RPMI8226 (cell line): ENCODE measurements at places on chromosomes 4 and X.

GRCh38 chrX:71629467-71629866 lies 11.2 kb upstream of the CXCR3 start:
- DNase-seq: peak; percentile 60

DNA sequence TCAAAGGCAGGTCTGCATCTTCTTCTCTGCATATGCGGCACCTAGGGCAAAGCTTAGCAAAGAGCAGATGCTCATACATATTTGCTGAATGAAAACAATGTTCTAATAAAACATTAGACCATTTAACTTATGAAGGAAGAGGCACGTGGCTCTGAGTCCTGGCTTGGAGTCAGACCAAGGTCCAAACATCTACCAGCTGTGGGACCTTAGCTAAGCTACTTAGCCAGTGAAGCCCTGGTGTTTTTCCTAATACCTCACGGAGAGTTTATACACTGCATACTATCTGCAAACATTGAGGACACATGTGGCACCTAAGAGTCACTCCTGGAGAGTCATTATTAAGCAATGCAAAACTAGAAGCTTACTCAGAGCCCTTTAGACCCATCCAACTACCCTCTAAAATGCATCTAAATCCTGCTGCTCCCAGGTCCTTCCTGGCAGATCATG lies 9.0 kb downstream of the PDGFC start:
- DNase-seq: no peak

DNA sequence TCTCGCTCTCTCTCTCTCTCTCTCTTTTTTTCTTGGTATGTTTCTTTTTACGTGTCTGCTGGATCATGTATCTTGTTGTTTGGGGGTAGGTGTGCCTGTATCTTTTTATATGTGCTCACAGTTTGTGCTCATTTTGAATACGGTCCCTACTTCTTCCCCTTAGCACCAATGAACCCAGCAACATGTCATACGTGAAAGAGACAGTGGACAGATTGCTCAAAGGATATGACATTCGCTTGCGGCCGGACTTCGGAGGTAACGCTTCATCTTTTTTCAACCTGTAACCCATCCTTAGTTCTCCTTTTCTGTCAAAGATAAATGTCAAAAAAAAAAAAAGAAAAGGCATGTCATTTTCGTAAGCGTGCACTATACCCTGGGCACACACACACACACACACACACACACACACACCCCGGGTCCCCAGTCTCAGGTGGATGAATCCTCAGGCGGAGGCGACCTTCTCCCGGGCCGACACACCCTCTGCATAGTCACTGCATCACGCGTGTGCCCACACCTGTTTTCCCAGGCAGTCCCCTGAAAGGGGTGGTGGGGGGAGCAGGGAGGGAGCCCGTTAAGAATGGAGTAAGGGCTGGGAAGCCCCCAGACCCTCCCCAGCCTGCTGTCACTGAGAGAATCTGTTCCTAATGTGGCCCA lies 511 bp downstream of the GABRB1 start:
- no peak for DNase-seq

DNA sequence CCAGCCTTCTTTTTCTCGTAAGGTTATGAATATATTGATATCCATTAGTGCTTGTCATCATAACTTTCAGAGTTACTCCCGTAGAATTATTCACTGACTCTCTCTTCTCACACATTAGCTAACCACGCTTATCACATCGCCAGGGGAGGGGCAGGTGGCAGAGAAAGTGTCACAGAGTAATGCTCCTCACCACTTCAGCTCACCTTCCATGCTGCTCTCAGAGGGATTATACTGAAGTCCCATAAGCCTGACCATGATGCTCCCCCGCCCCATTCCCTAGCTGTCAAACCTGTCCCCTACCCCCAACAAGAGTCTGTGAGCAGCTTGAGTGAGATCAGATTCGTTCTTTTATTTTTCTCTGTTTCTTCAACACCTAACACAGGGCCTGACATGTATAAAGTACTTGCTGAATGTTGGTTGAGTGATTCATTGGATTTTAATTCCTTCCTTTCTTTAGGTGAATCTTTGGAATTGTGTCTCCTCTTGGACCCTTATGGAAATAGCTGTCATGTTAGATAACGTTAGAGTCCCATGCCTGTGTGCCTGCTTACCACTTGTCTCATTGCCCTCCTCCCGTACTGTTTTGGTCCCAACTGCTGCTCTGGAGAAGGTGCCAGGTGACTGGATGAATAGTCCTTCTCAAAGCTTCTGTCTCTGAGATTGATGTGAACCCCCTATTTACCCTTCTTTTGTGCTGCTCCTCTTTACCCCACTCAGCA lies 55.1 kb downstream of the RS1 start:
- no peak for DNase-seq

- peak; percentile 78 for DNase-seq
These were observed 19.1 kb downstream of the SH3BP2 start for GRCh38 chr4:2811830-2812611.

DNA sequence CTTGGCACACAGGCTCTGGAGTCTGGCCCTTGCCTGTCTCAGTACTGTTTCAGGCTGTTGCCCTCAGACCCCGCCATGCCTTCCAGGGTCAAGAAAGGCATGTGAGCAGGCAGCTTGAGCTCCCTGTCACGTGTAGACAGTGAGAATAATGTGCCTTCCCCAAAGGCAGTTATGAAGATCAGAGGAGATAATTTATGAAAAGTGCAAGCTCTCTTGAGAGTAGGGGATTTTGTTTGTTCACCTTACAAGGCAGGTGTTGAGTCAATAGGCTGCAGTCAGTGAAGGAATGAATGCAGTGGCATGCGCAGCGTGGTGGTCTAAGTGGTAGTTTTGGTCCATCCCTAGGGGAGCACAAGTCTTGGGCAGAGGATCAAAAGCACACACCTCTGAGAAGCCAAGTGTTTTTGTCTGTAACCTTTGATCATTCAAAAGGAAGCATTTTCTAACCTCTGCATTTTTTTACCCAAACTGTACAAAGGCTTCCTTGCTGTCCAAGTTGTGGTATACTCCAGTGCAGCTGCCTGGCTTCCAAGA lies 14.4 kb downstream of the HADH start:
- DNase-seq: no peak

DNA sequence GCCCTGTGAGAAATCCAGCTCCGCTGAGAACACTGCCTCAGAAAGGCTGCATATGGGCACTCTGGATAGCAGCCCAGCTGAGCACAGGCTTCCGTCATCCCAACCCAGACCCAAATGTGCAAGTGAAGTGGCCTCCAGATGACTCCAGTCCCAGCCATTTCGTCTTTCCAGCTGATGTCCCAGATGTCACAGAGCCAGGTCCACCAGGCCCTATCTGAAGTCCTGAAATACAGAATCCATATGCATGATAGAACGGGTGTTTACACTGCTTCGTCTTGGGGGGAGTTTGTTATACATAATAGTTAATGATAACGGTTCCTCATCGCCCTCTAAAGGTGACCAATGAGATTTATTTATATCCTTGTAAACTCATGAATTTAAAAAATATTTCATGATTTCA lies 72.6 kb upstream of the TRIM2 start:
- DNase-seq: no peak

DNA sequence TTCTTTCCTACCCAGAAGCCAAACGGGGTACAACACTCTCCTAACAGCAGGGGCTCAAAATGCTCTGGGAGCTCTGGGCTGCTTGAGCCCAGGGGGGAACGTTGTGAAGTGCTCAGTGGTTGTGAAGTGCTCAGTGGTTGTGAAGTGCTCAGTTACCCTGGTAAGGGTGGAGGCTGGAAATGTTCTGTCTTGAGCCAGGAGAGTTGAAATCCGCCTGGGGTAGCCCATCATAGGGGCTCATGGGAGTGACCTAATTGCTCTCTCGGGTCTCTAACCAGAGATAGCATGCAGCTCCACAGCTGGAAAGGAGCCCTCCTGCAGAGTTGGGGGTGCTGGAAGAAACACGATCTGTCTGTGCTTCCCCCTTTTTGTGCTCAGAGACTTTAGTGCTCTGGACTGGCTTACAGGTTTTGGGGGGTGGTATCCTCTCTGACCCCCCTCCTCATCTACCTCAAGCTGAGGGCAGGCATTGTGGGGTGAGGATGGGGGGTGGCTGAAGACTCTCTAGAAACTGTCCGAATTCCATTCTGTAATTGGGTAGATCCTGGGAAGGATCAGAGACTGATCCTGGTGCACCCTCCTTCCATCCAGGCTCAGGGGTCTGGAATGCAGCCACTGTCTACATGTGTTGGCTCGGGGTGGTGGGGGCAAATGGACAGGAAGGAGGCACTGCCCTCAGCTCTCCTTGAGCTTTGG lies 2.7 kb downstream of the EFNB1 start:
- DNase-seq: no peak

DNA sequence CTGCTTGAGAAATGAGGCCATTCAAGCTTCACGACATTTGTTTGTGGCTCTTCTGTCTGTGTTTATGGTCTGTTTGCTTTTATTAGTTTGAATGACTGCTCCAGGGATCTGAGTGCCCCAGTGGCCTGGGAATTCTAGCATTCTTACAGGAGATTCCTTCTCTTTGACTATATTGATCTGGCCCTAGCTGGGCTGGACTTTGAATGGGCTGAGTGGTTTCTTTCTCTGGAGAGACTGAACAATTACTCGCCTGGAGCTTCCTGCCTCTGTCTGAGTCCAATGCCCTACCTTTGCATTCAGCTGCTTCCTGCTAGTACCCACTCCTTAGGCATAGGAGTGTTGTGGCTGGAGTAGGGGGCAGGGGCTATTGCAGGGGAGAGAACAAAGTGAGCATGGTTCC lies 51.2 kb upstream of the EDA start:
- DNase-seq: no peak

GRCh38 chrX:16914058-16914457 lies 32.4 kb upstream of the REPS2 start:
- DNase-seq: peak; percentile 57

GRCh38 chr4:161321706-161322105 lies 842.1 kb downstream of the FSTL5 start:
- DNase-seq: no peak

- no peak for DNase-seq
These were observed 197.6 kb downstream of the CPXCR1 start for GRCh38 chrX:88944661-88945060.

- DNase-seq: peak; percentile 35
These were observed 54.9 kb downstream of the MAP7D2 start for GRCh38 chrX:20061855-20062254.

DNA sequence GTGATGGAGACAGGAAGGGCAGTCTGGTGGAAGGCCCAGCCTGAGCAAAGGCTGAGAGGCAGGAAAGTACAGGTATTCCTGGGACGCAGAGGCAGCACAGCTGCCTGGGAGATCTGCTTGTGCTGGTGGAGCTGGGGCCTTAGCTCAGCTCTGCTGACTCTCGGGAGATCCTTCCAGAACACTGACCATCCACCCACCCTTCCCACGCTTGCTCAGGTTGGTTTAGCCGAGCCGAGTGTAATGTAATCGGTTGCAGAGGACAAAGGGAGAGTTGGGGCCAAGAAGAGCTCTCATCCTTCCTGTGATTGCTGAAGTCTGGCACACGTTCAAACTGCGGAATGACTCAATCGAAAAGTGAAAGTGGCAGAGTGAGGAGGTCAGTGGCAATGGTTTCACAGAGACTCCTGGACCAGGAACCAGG lies 43.1 kb upstream of the GPR78 start:
- peak; percentile 61 for DNase-seq

GRCh38 chrX:67415937-67416336 lies 127.9 kb upstream of the AR start:
- DNase-seq: no peak

GRCh38 chr4:12041828-12042227 lies 613.1 kb upstream of the HS3ST1 start:
- DNase-seq: peak; percentile 6

DNA sequence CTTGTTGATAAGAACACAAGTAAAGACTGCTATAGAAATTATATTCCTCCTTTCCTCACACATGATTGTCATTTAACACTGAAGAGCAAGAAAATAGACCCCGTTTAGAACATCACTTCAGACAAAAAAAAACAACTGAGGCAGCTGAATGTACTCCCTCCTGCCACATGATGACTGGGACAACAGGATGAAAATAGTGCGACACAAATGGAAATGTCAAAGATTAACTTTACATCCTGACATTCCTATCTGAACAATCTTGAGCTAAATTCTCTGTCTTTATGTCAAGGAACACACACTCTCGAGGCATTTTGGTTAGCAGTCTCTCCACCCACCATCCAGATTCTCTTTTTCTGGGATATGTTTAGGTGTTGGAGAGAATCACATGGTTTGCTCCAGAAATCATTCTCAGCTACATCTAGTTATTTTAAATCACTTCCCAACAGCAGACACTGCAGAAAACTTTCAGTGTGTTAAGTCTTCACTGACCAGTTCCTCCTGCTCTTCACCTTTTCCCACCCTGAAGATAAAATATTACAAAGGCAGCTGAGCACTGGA lies 16.3 kb upstream of the KCNIP4 start:
- DNase-seq: no peak

GRCh38 chr4:20829617-20830357 lies 129.5 kb downstream of the PACRGL start:
- no peak for DNase-seq

DNA sequence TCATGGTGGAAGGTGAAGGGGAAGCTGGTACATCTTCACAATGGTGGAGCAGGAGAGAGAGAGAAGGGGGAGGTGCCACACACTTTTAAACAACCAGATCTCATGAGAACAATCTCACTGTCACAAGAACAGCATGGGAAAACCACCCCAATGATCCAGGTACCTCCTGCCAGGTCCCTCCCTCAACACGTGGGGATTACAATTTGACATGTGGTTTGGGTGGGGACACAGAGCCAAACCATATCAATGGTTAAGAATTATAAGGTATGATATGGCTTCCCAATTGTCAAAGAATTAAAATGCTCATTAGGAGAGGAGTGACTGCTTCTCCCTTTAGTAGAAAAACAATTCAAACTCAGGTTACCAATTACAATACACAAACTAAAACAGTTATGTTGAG lies 143.3 kb downstream of the PDLIM5 start:
- no peak for DNase-seq

DNA sequence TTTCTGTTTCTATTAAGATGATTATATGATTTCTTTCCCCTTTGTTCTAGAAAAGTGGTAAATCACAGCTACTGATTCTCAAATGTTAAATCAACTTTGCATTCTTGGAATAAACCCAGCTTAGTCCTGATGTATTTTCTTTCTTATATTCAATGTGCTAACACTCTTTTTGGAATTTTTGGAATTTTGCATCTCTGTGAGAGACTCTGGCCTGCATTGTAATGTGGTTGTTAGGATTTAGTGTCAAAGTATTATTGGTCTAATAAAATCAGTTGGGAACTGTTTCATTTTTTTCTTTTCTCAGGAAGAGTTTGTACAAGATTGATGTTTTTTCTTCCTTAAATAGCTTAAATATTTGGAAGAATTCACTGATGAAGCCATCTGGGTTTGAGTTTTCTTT lies 109.6 kb downstream of the KIT start:
- DNase-seq: no peak

- no peak for DNase-seq
These were observed 90.1 kb downstream of the ATP8A1 start for GRCh38 chr4:42566835-42567234.

GRCh38 chrX:119757979-119758730 lies at the start of gene SOWAHD:
Gene SOWAHD, plus strand, starts transcription at chrX:119758588. Its CDS starts 80 bp downstream, at chrX:119758668.
- DNase-seq: no peak

DNA sequence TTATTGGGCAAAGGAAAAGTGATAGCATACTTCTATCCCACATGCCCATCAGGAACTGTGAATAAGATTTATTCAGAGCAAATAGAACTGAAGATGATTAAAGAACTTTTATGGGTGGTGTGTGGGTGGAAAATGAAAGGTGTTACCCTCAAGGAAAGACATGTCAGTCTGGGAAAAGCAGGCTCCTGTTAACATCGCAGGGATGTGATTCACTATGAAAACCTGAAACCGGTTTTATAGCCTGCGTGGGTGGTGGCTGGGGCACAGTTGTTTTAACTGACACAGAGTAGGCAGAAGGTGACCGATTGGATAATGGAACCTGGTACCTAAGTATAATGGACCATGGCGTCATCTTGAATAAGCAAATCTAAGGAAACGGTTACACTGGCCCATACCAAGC lies 61.3 kb upstream of the CASK start:
- no peak for DNase-seq
